ENCODE measurements at places on chromosomes 1 and 21.

GRCh38 chr1:76303340-76303717 is 228.8 kb downstream of the ST6GALNAC3 start:
- DNase-seq = peak; percentile 31

- no peak for DNase-seq
Measured at GRCh38 chr1:76291191-76291590, 216.6 kb downstream of the ST6GALNAC3 start.

DNA sequence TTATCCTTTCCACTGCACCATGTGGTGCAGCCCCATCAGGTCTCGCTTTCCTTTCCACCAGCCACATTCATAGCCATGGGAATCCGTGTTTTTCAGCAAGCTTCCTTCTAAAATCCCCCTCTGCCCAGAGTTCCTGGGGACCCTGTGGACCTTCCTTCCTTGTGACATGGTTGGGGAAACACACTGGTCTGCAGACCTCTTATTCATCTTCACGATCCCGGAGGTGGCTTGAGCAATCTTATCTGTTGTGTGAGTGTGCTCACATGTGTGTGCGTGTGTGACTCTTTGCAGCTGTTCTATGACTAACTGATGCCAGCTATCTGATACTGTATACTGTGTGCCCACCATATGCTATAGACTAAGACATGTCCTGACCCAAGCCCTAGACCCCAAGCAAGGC is 15.6 kb upstream of the IL10 start:
- no peak for DNase-seq

- DNase-seq = no peak
Measured at GRCh38 chr1:74654708-74655107, 18.9 kb downstream of the ERICH3 start.

- no peak for DNase-seq
Measured at GRCh38 chr21:32348604-32349332, 44.0 kb downstream of the URB1 start.

DNA sequence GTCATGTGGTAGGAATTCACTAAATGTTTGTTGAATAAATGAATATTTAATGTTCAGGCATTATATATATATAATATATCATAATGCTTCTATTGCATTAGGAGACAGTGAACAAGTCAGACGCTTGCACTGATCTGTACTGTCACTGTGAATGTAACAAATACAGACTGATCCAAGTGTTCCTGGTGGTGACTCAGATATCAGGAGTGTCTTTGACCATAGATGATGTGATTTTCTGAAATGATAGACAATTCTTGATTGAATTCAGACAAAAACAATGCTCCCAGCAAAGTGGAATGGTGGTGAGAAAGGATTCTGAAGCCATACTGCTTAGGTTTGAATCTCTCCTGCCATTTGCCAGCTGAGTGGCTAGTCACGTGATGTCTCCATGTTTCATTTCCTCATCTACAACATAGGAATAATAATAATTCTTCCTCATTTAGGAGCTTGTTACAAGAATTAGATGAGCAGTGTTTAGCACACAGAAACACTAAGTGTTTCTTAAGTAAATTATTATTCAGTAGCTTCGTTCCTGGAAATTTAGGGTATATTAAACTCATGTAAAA is 71.0 kb downstream of the OLFML2B start:
- no peak for DNase-seq

DNA sequence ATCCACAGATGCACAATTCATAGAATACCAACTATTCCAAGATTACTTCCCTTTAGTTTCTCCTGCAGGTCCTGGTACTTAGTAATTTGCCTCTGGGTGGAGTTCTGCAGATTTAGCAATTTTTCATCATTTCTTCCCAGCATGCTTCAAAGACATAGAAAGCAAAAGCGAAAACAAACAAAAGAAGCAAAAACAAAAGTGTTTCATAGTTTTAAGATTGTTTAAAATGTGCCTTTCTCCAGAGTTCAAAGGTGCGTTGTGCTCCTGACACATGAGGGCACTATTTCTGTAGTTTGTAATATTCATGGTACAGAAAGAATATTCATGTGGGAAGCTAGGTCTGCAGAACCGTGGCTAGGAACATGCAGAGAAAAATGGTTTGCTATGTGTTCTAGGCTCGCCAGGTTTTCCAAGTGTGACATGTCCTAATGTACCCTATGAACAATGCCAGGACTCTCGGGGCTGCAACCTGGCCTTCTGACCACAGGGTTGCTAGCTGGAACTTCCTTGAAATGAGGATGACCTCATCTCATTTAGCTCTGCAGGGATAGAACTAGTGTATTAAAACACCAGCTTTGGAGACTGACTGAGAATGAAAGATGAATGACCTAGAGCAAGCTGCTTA is 30.0 kb upstream of the RCSD1 start:
- no peak for DNase-seq

GRCh38 chr1:108601708-108602410 is 42.0 kb downstream of the EEIG2 start:
- DNase-seq = no peak

DNA sequence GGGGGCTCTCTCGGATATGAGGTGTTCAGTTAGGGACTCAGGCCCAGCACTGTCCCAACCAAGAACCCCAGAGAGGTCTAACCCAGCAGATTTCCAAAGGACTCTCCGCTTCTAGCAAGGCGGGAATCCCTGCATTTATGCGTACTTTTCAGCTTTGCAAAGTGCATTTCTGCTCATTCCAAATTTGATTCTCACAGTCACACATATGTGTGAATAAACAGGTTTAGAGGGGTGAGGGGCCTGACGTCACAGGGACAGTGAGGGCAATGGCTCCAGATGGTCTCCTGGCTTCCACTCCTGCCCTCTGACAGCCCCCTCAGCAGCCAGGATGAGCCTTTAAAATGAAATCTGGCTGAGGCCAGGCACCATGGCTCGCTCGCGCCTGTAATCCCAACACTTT is 921 bp upstream of the ECE1 start:
- DNase-seq = no peak

- DNase-seq = no peak
Measured at GRCh38 chr1:187212377-187212776, 383.6 kb downstream of the PLA2G4A start.

- DNase-seq = no peak
Measured at GRCh38 chr1:10604966-10605365, 130.2 kb downstream of the PEX14 start.

DNA sequence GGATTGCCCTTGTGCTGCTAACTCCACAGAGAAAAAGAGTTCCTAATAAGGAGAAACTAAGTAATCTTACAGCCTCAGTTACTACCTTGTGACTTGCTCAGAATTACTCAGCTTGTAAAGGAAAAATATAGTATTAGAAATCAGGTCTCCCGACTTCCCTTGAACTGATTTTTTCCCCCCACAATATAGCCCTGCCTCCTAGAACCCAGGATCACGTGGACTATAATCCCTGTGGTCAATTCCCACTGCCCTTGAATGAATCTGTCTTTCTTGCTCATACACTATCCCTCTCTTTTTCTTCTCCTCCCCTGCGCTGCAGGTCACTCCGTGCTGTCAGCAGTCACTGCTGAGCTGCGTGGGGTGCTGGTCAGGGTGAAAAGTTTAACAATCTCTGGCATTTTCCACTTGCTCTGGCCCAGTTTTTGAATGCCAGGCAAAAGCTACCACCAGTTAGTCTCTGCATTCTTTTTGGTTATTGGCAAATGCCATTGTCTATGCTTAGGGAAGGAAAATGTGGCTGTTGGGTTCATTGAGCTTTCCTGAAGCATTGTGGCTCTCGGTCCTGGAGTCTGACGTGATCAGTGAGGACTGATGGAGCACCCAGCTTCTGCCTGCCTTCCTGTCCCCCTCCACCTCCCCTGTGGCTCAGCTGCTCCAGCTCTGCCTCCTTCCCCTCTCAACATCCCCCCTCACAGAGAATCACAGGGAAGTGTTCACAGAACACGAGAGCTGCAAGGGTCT is 1.9 kb upstream of the MYOC start:
- DNase-seq = no peak

DNA sequence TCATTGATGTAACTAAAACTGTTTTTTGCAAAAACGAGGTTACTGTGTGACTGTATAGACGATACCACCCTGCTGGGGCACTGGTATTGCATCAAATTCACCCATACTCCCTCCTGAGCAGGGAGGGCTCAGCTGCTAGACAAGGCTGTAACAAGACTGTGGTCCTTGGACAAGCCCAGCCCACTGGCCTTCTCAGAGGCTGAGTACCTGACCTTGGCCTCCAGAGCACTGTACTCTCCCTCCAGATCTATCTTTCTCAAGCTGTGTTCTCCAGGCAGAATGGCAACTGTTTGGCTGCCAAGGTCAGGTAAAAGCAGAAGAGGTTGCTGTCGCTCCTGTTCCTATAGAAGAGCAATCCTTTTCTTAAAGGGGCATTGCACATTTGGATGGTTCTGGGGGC is 8.5 kb downstream of the OLFML2B start:
- no peak for DNase-seq

DNA sequence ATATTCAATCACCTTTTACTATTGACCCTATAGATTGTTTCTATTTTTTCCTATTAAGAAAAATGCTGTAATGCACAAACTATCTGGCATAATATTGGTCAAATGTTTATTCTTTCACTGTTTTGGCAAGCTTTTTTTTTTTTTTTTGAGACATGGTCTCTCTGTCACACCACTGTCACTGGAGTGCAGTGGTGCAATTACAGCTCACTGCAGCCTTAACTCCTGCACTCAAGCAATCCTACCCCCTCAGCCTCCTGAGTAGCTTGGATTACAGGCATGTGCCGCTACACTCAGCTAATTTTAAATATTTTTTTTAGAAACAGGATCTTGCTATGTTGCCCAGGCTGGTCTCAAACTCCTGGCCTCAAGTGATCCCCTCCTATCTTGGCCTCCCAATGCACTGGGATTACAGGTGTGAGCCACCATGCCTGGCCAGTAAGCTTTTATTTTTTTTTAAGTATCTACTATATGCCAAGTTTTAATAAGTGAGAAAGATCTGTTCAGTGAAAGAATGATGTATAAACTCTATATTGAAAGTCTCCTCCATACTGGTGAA is 3.4 kb downstream of the CDC7 start:
- DNase-seq = no peak

DNA sequence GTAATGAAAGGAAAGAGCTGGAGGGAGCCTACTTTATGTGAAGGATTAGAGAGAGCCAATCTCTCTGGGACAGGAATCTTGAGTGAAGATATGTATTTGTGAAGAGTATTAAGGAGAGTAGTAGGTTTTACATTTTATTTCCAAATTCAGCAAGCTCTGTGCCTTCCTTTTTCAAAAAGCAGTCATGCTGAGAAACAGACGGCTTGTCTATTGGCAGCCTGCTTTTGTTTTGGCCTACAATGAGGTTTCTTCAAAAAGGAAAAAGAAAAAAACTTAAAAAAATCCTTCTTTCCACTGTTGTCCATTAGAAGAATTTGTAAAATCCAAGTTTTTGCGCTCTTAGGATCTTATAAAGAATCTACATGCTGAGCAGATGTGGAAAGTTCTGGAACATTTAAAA is 103.6 kb upstream of the PTGFR start:
- DNase-seq = no peak

Data from NCI-H1417 treated with DMSO at 0.1 percent for 48 hours (cell line).